Lower lobe of right lung (tissue), 2 donors: ENCODE measurements at places on chromosomes 6 and 20.

DNA sequence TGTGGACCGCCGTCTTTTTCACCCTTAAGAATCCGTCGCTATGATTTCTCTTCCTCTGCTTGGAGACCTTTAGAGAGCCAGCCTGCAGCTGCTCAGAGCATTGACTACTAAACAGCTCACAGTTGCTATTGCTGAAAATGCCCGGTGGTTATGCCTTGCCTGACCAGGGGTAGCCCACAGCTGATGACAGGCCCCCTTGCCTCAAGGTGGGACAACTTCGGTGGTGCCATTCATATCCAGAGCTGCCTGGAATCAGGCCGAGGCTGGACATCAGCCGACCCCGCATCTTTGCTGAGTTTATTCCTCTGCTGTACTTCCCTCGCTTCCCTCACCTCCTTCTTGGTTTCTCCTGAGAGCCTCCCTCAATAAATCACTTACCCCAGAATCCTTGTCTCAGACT lies 39.6 kb downstream of the OVOL2 start:
- DNase-seq = no peak

DNA sequence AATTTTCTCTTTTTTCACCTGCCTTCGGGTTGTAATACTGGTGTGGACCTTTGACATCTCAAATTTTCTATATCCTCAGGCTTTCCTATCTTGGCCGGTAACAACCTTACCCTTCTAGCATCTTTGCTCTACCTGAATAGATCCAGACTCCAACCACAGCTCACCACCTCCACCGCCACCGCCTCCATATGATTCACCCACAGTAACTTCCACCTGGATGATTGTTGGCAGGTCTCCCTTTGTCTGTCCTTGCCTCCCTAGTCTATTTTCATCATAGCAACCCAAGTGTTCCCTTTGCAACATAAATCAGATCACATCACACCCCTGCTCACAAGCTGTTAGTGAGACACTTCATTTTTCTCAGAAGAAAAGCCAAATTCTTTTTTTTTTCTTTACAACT lies 525.8 kb upstream of the POU3F2 start:
- DNase-seq = no peak

GRCh38 chr6:48194596-48195295 lies 83.7 kb upstream of the PTCHD4 start:
- no peak for DNase-seq

DNA sequence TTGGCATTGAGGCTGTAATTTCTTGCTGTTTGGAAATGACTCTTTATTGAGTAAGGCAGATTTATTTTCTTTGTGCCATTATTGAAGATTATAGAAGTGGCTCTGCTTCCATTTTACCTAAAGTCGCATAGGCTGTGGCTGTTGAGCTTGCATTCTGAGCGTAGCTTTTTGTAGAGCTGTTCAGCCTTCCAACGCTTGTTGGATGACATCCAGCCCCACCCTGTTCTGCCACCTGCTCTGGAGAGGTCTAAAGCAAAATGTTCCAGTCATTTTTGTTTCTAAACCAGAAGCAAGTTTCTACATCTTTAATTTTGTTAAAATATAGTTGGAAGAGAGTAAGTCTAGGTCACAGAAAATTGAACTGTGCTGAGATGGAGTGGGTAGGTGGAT lies 24.4 kb downstream of the UST start:
- DNase-seq = peak; percentile 69

DNA sequence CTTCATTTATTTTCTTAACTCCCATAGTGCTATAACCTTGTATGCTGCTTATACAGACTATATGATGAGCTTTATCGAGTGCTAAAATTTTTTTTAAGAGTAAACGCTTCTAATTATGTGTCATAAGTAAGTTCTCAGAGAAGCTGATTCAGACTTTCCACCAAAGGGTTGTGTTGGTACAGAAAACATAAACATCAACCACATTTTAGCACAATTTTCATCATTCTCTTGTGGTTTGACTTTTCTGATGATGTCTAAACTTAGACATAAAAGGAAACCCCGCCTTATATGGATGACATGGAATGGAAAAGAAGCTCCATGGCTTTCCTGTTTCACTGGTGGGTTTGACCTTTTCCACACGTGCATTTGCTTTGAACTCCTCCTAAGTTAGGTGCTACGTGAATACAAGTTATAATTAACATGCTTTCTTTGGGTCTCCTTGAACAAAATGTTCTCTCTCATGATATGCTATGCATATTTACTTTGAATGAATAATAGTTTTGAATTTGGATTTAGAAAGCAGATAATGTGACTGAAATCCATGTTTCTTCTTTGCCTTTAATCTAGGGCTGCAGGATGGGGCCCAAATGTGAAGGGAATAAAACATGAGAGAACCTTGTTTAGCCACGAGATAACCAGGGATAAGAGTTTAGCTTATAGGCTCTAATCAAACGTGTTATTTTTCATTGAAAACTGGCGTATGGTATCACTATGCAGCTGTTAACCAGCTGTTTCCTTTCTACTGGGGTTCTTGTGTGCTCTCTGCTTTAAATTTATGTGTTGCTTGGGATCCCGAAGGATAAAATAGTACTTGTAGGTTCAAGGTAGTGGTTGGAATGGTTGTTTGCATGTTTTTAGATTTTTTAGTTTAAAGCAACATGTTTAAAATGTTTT lies 127.1 kb upstream of the AHI1 start:
- no peak for DNase-seq

GRCh38 chr6:71220466-71220865 lies 68.1 kb upstream of the OGFRL1 start:
- no peak for DNase-seq

DNA sequence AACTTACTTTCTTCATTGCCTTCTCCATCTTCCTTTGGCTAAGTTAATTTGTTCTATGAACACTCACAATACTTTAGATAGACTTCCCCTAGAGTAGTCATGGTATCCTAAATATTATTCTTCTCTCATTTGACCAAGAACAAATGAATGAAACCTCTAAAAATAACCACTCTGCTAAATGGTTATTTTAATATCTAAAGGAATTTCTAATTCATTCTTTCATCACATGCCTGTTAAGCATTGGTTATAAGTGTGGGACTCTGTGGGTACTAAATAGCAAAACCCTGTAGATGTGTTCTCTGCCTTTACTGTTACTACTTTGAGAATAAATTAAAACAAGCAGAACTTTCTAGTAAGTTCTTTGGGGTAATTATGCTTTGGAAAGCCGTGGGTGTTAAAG lies 138.9 kb downstream of the EYA4 start:
- no peak for DNase-seq

DNA sequence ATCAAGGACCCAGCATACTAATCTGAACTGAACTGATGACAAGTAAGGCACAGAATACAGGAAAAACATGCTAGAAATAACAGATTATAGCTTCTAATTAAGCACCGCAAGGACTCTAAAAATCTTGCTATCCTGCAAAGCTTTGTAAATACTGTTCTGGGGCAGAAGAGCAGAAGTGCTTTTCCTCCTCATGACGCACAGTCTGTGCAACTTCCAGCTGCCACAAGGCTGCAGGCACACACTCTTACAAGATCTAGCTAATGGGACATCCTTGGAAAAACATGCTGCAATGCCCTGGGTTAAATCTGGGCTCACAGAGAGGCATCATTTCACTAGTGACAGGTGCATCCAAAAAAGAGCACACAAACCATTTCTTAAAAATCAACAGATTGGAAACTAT lies 188.6 kb downstream of the GJA10 start:
- no peak for DNase-seq

- no peak for DNase-seq
These were observed 5.4 kb downstream of the NOX3 start for GRCh38 chr6:155450240-155450581.

DNA sequence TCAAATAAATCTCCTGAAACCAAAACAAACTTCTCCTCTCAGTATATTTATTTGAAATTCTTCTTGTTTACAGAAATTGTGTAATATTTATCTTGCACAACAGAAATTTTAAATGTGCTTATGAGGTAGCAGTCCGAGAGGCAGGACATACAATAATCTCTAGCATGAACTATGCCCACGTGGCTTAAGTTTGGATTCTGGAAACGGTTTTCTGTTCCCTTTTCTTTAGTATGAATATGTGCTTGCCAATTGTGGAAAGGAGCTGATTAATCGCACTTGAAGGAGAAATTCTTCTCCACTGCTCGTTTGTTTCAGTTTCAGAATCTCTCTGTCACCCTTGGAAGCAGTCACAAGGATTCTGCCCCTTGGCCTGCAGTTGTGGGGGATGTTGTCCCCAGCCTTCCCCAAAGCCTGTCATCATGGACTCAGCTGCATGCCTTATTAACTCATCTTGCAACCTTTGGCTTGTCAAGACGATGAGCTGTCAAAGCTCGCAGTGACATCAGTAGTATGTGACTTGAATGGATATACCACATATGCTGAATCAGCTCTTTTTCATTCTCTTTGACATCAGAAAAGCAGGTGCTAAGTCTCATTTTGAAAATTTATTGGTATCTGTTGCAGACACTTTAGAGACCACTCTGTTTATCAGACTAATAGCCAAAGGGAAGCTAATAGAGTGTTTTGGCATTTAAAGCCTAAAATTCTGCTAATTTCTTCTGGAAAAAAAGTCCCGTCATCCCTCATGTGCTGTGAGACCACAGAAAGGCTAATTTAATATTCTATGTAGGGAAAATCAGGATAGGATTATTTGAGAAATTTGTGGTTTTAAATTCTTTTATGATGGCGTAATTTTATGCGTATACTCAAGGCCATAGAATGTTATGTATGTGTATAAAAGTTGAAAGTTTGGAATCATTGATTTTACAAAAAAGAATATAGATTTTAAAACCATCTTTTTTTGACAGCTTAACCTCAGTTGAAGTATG lies 186.8 kb downstream of the ARID1B start:
- DNase-seq = no peak

DNA sequence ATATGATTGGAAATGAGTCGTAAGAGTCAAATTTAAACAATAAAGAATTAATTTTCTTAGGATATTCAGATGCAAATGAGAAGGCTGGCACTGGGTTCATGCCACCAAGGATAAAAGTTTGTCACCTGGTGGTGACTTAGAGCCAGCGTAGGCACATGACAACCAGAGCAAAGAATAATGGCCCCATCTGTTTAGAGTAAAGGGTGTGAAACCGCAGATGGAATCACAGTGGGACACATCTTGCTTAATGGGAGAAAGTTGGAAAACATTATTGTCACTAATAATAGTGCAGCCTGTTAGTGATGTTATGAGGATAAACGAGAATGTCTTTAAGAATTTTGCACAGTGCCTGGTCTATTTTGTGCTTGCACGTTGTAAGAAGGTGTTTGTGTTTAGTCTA lies 727.8 kb downstream of the QKI start:
- no peak for DNase-seq

- no peak for DNase-seq
These were observed 108.7 kb upstream of the LRFN2 start for GRCh38 chr6:40695750-40696415.

DNA sequence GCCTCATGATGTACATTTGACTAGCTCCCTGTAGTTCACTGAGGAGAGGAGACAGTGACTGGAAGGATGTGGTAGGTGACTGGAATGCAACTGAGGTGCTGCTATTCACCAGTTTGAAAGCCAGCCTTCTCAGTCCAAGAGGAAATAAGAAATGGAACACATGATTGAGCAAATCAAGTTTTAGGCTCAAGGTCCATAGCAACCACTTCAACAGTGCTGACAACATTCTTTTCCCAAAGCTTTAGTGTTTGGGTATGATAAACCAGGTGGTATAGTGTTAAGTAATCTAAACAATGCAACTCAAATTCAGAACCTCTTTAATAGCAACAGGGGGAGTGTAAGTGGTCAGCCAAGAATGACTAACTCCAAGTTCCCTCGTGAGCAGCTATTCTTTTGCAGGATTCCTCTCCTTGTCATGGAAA lies 9.2 kb downstream of the ZHX3 start:
- DNase-seq = no peak

DNA sequence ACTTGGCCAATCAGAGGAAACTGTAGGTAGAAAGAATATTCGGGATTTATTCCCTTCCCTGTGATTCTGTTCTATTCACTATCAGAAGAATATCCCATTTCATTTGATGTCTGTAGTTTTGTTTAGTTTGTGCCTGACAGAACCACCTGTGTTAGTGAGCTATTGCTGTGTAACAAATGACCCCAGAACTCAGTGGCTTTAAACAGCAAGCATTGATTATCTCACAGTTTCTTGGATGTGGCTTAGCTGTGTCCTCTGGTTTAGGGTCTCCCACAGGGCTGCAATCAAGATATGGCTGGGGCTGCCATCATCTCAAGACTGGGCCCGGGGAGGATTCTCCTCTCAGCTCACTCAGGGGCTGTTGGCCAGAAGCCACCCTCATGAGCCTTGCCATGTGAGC lies 143.7 kb downstream of the ZDHHC14 start:
- no peak for DNase-seq

DNA sequence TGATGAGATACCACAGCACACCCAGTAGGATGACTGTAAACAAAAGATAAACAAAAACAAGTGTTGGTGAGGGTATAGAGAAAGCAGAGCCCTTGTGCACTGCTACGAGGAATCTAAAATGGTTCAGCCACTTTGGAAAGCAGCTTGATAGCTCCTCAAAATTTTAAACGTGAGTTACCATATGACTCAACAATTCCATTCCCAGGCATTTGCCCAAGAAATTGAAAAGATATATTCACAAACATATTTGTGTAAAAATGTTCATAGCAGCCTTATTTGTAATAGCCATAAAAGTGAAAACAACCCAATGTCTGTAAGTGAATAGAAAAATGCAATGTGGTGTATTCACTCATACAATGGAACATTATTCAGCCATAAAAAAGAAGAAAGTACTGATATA lies 141.0 kb upstream of the BTBD3 start:
- DNase-seq = no peak

DNA sequence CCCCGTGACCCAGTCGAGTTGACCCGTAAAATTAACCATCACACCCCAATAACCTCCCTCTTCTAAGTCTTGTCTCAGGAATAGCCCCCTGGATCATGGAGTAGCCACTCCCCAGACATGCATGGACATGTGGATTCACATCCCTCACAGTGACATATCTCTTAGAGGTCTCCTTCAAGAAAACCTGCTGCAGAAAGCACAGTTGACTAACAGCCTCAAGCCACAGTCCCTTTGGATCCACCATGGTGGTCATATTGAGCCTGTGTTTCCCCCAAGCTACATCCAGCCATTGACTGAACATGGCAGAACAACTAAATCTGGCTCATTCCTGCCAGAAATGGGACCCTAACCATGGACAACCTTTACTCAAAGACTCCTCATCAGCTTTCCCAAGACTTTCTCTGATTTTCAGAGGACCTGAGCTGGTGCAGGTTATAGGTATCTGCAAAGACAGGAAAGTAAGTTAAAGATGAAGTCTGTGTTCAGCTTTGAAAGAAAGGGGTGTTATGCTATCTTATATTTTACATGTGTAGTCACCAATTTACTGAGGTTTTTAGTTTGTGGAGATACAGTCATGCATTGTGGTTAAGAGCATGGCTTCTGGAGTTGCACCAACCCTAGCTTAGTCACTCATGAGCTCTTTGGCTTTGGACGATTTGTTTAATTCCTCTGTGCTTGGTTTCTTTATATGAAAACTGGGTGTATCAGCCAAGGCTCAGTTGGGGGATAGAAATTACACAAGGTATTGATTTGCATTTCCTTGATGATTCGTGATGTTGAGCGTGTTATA lies 219.1 kb downstream of the MYLK4 start:
- no peak for DNase-seq

- no peak for DNase-seq
These were observed 69.3 kb downstream of the ALDH5A1 start for GRCh38 chr6:24564081-24564480.

GRCh38 chr6:90045535-90045934 lies 151.3 kb downstream of the GJA10 start:
- no peak for DNase-seq

- DNase-seq = no peak
These were observed 359.3 kb downstream of the SYNE1 start for GRCh38 chr6:152277826-152278329.

GRCh38 chr20:31580706-31581105 lies 24.4 kb upstream of the ID1 start:
- DNase-seq = no peak

- no peak for DNase-seq
These were observed 8.6 kb upstream of the SERPINB6 start for GRCh38 chr6:2979819-2980464.
